ENCODE measurements at places on chromosomes 6 and 20.

DNA sequence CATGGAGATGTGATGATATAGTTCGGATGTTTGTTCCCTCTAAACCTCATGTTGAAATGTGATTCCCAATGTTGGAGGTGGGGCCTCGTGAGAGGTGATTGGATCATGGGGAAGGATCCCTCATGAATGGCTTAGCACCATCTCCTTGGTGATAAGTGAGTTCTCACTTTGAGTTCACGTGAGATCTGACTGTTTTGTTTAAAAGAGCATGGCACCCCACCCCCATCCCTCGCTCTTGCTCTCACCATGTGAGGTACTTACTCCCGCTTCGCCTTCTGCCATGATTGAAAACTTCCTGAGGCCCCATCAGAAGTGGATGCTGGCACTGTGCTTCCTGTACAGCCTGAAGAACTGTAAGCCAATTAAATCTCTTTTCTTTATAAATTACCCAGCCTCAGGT lies 10.9 kb downstream of the SLC32A1 start:
- DNase-seq: no peak

- DNase-seq: no peak
Measured at GRCh38 chr6:25352285-25352684, 73.1 kb downstream of the CARMIL1 start.

GRCh38 chr20:24764794-24765202 lies 184.3 kb upstream of the CST7 start:
- no peak for DNase-seq

DNA sequence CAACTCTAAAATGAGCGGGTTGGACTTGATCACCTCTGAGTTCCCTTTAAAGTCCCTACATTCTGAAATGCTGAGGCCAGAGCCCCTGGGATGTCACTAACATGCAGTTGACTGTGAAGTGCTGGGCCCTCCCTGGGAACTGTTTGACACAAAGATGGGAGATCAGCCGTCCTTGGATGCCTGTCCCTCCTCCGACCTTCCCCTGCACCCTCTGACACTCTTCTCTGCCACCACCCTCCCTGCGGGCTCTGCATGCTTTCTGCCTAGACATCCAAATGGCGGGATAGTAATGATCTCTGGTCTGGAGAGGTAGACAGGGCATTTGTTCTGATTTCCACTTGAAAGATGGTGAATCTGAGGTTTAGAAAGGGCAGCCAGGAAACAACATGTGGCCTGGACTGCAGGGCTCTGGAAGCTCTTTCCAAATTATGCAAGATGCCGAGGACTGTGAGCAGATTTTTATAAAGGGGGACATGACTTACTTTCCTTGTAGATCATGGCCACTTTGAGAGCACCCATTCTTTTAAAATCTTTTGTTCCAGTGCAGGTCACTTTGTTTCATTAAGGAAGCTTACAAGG lies 113.2 kb downstream of the ZDHHC14 start:
- no peak for DNase-seq

- no peak for DNase-seq
Measured at GRCh38 chr6:34148631-34149451, 3.0 kb upstream of the GRM4 start.

DNA sequence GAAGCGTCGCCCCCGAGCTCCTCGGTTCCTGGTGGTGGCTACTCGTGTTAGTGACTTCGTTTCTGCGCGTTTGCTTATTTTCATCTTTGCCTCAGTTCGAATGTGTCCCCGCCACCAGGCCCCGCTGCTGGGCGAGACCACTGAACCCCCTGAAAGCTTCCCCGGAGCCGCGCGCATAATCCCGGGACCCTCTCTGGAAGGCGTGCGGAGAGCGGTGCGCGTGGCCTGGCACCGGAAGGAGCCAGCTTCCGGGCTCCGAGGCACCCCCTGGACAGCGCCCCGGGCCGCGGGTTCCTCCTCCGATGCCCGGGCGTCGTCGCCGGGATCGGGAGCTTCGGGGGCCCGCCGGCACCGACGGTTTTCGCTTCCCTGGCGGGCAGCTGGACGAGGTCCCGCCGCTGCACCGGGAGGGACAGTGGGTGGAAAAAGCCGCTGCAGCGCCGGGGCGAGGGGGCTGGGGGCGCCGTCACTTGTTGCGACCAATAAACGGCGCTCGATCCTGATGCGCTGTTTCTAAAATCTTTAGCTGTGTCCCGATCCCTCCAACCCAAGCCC lies 643 bp upstream of the SLC35D3 start:
- no peak for DNase-seq

GRCh38 chr6:101259505-101259904 lies 134.0 kb upstream of the GRIK2 start:
- peak; percentile 1 for DNase-seq

DNA sequence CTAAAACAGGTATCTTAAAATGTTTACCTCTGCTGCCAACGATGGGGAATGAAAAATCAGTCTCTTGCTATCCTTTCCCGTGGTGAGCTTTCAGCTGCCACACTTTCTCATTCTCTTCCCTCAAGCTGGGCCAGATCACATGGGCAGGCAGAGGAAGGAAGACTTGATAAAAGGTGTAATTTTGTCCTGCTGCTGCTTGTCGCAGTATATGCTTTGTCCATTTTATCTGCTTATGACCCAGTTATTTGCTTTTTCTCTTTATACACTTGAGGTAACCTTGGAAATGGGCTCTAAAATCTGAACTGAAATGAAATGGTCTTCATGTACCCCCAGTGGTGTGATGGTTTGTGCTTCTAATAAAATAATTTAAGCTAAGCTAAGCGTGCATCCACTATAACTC lies 695.9 kb upstream of the FLRT3 start:
- DNase-seq: no peak

DNA sequence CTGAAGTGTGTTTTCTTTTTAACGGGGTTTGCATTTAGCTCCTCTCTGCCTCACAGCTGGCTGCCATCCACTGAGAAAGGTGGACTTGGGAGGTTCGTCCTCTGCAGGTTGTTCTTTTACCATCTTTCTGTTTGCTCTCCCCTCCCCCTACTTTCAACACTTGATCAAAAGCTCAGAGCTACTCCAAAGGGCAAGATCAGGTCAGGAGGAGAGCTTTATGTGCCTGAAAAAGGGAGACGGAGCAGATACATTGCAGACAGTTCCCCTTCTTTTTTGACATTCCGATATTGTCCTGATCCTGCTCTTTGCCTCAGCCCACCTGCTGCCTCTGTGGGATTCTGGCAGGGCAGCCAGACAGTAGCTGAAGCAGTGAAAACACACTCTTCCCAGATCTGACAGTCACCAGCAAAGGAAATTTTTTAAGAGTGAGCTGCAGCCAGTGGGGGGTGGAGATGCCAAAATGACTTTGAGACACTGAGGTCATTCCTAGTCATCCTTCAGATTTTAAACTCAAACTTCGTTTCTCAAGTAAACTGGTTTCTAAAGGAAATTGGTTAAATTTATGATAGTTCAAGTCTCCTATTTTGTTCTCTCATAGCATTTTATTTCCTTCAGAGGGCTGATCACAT lies 26.5 kb downstream of the SMLR1 start:
- no peak for DNase-seq

- no peak for DNase-seq
Measured at GRCh38 chr20:35317416-35318210, 25.4 kb upstream of the FAM83C start.

- peak; percentile 70 for DNase-seq
Measured at GRCh38 chr6:27502508-27503435, 29.9 kb upstream of the ZNF184 start.

GRCh38 chr6:10250655-10251220 lies 164.1 kb downstream of the TFAP2A start:
- no peak for DNase-seq

DNA sequence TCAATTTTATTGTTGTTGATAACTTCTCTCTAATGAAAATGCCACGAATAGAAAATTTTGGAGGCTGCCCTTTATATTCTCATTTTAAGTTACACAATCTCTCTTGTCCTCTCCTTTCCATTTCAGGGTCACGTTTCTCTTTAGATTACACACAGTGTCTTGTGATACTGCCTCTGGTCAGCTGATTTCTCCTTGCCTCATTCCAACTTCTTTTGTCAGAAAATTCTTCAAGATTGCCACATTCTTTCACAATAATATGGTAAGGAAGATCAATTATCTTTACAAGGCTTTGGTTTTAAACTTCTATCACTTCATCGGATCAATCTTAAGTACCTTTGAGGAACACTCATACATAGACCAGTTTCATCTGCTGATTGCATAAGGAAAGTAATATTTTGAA lies 370.3 kb downstream of the RFPL4B start:
- no peak for DNase-seq

- DNase-seq: no peak
Measured at GRCh38 chr6:17910189-17910588, 77.2 kb downstream of the KIF13A start.

DNA sequence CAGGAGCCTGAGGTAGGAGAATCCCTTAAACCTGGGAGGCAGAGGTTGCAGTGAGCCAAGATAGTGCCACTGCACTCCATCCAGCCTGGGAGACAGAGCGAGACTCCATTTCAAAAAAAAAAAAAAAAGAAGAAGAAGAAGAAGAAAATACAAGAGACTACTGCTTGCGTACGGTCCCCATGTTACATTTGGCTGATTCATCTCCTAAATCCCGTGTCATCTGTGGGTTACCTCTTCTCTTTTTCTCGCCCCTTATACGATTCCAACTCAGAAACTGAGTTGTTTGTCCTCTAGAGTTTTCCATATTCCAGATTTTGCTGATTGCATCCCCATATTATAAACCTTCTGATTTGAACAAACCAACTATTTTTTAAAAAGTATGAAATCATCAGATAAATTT lies 62.4 kb upstream of the NELFCD start:
- DNase-seq: no peak

- no peak for DNase-seq
Measured at GRCh38 chr20:57691699-57692098, 18.1 kb downstream of the PMEPA1 start.

GRCh38 chr6:36423101-36423824 lies 19.4 kb downstream of the PXT1 start:
- DNase-seq: peak; percentile 98

GRCh38 chr20:17343656-17344452 lies 117.0 kb downstream of the PCSK2 start:
- DNase-seq: no peak

GRCh38 chr20:15942130-15942529 lies 631.1 kb downstream of the KIF16B start:
- DNase-seq: peak; percentile 81

DNA sequence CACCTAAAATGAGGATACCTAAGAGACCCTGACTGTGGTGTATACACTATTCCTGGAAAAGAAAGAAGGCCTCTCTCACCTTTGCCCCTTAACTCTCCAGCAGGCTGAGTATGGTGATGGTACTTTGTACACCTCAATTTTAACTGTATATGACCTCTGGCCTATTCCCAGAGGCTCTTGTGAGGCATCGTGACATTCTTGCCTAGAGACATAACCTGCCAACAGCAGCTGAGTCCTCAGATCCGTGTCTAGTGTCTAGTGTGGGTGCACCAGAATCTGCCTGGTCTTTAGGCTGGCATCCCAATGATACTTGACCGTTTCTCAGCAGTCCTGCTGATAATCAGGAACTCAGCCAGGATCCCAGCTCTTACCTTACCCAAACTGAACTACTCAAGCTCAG lies 20.0 kb downstream of the TP53INP2 start:
- no peak for DNase-seq

DNA sequence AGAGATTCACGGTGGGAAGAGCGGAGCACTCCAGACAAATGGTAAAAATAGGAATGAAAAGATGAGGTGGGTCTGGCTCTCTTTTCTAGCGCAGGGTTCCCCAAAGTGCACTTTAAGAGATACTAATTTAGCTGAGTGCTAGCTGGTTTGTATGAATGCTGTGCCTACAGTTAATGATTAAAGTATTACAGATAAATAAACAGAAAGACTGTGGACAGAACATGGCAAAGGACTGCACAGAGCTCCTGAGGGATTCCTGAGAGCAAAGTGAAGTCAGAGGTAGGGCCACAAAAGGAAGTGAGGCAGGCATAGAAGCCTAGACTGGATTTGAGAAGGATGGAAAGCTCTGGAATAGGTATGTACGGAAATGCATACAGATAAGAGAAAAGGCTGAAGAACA lies 114.5 kb downstream of the INSM1 start:
- DNase-seq: no peak

DNA sequence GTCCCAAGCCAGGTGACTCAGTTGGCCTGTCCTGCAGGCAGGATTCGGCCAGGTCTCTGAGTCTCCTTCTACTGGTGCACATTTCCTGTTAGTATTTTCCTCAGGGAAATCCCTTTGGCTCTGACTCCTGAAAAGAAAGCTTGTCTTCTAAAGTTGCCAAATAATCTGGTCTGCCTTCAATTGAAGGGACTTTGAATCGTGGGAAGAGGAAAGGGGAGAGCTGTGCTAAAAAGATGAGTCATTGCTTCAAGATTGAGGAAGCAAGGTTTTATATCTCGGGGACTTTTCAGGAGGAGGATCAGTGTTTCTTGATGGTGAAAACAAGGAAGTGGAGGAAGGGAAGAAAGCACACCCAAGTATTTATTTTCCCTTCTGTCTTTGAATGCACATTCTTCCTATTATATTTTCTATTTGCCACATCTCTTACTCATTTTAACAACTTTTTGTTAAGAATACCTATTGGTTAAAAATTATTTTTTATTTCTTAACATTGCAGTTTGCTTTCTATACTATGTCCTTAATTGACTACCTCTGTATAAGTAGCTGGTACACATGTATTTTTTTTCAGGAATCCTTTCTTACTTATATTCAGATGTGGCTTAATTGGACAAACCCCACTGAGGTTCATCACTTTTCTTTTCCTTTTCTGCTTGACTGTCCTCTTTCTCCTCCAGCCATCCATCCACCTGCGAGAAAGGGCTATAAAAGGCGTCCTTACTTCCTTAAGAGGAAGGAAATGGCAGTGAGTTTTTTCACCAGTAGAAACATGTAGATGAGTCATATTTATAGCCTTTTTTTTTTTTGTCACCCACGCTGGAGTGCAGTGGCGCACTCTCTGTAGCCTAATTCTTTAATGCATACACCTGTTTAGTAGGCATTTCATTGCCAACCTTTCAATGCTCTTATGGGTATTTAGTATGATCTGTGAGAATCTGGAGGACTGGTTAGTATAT lies 15.0 kb upstream of the IFNGR1 start:
- DNase-seq: peak; percentile 97

- no peak for DNase-seq
Measured at GRCh38 chr6:129632172-129632613, 77.8 kb downstream of the ARHGAP18 start.

DNA sequence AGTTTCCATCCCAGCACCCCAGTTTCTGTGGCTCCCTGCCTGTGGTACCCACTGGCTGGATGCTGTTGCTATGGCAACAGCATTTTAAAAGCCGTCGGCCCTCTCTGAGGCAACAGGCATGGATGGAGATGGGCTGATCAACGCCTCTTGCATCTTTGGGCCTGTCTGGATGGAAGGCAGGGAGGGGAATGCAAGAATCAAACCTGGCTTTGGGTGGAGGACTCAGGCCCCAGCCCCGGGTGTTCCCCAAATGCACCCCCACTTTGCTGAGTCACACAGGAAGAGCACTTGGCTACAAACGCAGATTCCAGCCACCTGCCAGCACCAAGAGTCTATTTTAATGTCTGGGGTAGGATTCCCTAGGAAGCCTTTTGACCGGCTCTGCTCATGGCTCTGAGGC lies 45.7 kb upstream of the TGM2 start:
- DNase-seq: peak; percentile 57

DNA sequence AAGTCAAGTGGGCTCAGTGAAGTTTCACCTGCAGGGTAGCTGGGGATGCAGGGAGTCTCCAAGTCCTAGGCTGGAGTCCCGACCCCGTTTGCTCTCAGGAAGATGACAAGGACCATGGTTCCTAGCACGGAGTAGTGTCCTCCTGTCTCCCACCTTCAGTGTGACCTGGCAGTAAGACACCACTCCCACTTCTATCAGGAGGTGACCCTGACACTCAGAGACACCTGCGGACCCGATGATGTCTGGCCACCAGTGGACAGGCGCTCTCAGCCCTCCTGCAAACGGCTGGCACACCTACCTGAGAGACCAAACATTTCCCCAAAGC lies 1.1 kb downstream of the SOD2 start:
- DNase-seq: no peak

All from MCF 10A (cell line).